ENCODE measurements at places on chromosomes 4 and X.

- no peak for DNase-seq
Measured at GRCh38 chrX:48511560-48511959, 2.8 kb downstream of the PORCN start.

GRCh38 chrX:623268-623598, 7.4 kb upstream of the SHOX start:
- DNase-seq, result no peak

GRCh38 chr4:43766648-43767047, 682.0 kb downstream of the KCTD8 start:
- DNase-seq, result no peak

GRCh38 chr4:108117418-108118182, 51.1 kb downstream of the LEF1 start:
- DNase-seq, result peak; percentile 59

DNA sequence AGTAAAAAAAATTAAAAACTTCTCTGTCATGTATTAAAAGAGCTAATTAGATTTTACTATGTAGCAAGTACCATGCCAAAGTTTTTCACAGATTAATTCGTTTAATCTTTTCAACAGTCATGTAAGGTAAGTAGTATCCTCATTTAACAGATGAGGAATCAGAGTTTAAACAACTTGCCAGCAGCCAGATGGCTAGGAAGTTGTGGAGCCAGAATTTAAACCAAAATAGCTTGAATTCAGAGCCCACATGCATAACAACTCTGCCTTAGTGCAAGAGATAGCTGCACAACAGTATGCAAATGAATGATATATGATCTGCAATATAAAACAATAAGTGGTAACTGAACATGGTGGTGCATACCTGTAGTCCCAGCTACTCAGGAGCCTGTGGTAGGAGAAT, 75.3 kb downstream of the NAP1L3 start:
- DNase-seq, result no peak

DNA sequence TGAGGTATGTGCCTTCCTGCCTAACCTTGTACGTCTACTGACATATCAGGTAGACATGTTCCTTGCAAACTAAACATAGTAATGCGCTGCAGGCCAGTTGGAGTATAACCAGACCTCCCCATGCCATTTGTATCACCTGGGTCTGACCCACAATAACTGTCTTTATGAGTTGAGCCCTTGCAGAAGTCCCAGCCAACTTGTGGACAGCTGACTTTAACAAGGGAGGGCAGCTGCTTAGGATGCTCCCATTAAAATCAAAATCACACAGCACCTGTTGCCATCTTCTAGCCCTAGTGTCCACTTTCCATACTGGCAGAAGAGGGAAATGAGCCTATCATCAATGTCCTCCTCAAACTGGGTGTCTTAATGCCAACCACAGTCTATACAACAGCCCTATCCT, 41.6 kb downstream of the KANTR start:
- DNase-seq, result no peak

GRCh38 chr4:139696491-139696890, 30.9 kb downstream of the MGST2 start:
- DNase-seq, result no peak

DNA sequence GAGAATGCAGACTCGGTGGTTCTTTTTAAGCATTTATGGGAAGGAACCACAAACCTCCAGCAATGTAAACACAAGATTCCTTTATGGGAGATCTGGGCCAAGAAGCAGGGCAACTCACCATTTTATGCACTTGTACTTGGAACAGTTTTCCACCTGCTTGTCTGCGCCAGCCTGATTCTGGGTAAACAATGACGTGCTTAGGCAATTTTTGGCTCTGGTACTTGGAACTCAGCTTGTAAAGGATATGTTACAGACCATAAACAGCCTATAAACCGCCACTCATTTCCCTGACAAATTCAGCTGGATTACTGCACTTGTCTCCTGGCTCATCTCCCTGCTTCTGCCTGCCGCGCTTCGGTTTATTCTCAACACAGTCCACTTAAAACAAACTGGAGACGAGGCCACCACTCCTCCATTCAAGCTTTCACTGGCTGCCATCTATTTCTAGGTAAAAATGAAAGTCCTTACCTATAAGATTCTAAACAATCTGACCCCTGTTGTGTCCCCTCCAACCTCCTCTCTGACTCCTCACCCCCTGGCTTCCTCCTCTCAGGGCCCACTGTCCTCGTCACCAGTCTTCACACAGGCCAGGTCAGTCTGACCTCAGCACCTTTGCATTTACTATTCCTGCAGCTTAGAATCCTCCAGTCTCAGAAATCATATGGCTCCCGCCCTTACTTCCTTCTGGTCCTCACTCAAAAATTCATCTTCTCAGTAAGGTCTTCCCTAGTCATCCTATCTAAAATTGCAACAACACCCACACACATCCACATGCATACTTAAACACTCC, 205.9 kb upstream of the GALNT7 start:
- DNase-seq, result no peak

- no peak for DNase-seq
Measured at GRCh38 chr4:26931966-26932365, 71.3 kb downstream of the STIM2 start.

DNA sequence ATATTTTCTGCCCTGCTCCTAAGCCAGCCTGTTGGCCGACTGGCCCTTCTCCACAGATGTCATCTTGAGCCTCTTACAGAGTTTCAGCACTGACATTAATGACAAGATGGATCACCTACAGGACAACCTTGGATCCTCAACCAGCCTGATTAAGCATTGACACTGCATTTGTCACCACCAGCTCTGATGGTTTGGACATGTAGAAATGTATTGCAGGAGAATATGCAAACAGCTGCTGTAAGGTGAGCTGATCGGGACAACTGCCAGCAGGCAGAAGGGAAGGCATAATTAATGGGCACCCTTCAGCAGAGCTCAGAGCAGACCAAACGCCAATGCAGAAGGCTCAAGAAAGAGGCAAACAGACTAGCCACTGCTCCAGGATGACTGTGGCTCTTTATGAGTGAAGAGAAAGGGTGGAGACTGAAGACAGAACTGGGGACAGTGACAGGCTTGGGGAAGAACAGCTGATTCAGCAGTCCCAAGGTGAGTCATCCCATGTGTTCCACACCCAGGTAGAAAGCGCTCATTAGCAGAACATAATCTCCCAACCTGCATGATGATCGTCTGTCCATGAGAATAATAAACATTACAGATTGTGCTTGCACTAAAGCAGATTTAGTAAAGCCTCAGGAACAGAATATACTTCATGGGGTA, 6.7 kb downstream of the CORIN start:
- peak; percentile 16 for DNase-seq

DNA sequence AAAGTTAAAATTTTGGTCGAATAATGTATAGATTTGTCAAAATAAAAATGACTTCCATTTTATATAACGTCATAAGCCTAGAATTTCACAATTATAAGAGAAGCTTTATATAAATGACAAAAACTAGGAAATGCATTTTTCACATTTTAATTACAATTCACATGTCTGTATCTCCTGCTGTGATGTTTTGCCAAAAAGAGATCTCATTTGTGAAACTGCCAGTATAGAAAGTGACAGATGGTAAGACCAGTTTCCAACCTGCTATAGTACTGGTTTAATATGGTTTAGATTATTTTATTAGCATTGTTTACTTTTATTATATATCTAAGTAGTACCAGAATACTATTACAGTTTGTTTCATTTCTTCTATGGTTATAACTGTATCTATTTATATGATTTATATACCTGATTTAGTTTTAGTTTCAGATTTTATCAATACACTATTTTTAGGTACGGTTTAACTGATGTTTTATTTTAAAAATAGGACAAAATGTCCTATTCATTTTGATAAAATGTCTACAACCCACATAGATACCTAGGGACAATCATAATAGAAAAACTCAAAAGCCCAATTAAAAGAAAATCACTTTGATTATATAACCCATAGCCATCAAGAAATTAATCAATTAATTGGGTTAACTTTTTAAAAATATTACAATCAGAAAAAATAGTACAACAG, 5.4 kb upstream of the CCSER1 start:
- no peak for DNase-seq

- DNase-seq, result no peak
Measured at GRCh38 chr4:22488106-22488505, 27.8 kb downstream of the ADGRA3 start.

- no peak for DNase-seq
Measured at GRCh38 chrX:23369027-23369426, 34.4 kb downstream of the PTCHD1 start.

Measured in nephron progenitor cell (in vitro differentiated cells).